ENCODE measurements at places on chromosomes 2 and 18. TPM values are rescaled to one million over a fixed set of nuclear protein-coding genes. Genes with fewer than 3 reads are reported as not detected.

- no peak for DNase-seq
These were observed 36.8 kb downstream of the CHST10 start for GRCh38 chr2:100380681-100381080.

DNA sequence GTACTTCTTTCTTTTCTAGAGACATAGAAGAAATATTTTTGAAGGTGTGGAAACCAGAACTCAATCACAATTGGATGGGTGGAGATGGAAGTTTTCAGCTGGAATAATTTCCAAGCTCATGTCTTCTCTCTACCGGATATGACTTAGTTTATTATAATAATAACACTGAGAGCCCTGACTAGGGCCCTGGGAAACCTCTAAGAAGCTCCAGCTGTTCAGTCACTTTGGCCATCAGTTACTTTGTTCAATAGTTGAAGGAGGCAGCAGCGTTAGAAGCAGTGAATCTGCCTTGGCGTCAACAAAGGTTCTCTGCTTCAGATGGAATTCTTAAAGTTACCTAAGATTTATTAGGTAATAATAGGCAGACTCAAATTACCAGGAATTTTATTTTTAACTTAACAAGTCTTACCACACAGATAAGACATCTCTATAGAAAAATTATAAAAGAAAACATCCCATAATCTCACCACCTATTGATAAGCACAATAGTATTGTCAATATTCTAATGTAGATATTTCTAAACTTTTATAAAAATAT lies 293.8 kb upstream of the CHAC2 start:
- DNase-seq, result no peak

DNA sequence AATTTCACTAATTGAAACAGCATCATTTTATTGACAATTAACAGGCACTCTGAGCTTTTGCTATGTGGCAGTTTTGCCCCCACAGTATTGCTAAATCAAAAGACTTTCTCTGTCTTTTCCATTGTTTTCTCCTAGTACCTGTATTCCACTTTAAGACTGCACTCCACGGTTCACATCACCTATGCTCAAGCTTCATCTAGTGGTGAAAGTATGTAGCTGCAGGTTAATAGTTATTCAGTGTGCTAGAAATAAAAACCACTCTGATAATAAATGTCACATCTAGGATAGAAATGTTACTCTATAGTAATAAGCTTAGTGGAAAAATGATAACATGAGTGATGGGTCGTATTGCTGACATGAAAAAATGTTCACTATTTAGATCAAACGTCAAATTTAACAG lies 24.6 kb downstream of the ARL6IP6 start:
- no peak for DNase-seq

DNA sequence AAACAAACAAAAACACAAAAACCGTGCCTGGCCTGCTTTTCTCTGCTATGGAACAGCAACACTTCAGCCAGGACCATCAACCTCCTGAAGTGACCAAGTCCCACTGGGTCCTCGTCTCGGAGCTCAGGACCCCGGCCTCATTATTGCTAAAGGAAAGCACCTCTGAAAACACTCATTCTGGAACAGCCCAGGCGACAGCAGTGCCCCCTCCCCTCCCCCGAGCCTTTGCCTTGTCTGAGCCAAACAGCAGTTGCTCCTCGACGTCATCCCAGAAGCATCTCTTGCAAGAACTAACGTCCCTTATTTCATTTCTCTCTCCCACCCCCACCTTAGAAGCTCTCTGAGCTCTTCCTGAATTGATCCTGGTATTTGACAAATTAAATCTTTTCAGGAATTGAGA lies 27.4 kb downstream of the APCDD1 start:
- peak; percentile 68 for DNase-seq

GRCh38 chr2:144519934-144520731 lies at the start of gene ZEB2:
Gene ZEB2 (minus strand): TSS chr2:144520119. CDS start chr2:144517350, 2,769 bp downstream.
- peak; percentile 57 for DNase-seq

- no peak for DNase-seq
These were observed 139.8 kb downstream of the CLIP4 start for GRCh38 chr2:29255004-29255403.

GRCh38 chr2:24330161-24330560 lies 30.2 kb downstream of the ITSN2 start:
- DNase-seq, result no peak

- no peak for DNase-seq
These were observed 155.7 kb downstream of the UBR3 start for GRCh38 chr2:169982929-169983328.

DNA sequence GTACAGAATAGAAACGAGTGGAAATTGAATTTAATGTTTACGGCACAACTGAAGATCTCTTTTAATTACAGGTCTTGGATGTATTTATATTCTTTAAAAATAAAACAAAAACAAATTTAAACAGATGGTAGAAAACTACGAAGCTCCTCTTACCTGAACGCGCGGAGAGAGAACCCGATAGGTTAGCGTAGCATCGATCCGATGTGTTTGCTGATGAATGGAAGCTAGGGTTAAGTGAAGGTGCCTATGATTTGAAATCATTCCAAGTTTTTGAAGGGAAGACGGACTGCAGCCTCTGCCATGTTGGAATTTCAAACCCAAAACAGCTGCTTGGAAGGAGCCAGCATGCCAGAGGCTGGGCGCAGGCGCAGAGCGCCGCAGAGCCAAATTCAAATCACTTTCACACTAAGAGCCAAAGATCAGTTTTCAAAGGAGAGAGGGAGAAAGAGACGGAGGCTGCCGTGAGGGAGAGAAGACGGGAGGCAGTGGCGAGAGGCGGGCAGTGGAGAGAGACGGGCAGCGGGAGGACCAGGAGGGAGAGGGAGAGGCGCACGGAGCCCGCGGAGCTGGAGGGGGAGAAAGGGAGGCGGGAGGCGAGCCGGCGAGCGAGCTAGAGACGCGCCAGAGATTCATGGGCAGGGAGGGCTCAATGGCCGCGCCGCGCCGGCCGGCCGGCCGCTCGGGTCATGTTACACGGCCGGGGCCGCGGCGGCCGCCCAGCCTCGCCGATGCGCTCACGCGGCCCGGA lies at the start of gene FIGN:
Gene FIGN (minus strand): TSS at position 324 of the 748 bp plus-strand sequence. CDS start 1,081 bp downstream, outside the sequence.
- peak; percentile 78 for DNase-seq

DNA sequence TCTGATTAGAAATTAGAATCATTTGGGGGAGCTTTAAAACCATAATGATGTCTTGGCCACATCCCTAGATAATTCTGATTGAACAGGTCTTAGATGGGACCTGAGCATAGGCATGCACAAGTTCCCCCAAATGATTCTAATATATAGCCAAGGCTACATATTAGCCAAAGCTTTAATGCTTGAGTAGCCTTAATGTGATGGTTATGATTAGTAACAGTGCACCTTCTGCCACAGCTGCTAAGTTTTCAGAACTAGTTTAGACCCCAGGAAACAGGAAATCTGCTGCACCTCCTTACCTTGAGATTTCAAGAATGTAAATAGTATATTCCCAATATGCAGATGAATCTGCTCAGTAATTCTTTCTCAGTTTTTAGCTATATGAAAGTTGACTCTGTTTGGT lies 119.8 kb downstream of the PTPN4 start:
- DNase-seq, result no peak

DNA sequence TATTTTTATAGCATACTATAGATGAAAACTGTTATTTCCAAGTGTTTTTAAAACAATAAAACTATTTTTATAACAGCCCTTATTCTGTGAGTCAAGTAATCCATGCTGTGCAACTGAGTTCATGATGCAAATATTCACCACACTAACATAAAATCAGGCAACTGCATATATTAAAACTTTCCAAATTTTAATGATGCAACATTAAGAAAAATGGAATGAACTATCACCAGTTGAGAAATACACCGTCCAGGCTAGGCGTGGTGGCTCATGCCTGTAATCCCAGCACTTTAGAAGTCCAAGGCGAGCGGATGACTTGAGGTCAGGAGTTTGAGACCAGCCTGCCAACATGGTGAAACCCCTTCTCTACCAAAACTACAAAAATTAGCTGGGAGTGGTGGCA lies 114.5 kb downstream of the CDH2 start:
- no peak for DNase-seq

DNA sequence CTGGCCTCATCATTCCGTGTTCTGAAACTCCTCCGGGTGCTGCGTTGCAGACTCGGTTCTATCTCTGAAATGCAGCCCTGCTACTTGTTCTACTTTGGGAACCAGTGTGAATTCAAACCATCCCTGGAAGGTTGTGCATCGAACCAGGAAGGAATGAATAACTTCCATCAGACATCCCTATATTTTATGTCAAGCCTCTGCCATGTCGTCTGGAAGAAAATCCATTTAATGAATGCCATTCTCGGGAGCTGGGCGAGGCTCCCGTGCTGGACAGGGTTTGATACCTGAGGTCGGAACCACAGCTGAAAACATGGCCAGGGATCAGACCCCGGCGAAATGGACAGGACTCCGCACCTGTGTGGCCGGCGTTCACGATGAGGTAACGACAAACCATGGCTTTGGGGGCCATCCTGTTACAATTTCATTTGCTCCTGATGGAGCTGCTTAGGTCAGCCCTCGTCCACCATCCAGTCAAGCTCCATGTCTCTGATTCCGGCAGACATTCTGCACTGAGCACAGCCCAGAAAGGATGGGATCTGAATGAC lies 821.6 kb downstream of the GALR1 start:
- DNase-seq, result no peak

- no peak for DNase-seq
These were observed 13.4 kb downstream of the MYO3B start for GRCh38 chr2:170191166-170191866.

DNA sequence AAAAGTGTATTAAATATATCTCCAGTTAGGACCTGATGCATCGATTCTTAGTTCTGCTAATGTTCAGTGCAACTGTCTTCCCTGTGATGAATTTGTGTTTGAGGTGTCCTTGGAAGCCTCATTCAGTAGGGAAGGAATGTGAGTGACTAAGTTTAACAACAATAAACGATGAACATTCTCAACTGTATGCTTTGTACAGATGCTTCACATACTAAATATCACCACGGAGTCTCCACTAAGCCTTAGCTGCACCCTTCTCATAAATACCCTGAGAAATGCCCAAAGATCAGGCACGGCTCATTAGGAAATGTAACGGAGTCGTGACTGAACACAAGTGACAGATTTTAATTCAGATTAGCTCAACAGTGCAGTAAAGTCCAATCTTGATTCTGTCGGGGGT lies 24.4 kb upstream of the AGFG1 start:
- DNase-seq, result no peak

- no peak for DNase-seq
These were observed 140.4 kb downstream of the CTIF start for GRCh38 chr18:48679236-48679635.

GRCh38 chr2:14385043-14385442 lies 247.5 kb upstream of the LRATD1 start:
- DNase-seq, result no peak

GRCh38 chr18:31489311-31489710 lies 8.7 kb upstream of the DSG2 start:
- no peak for DNase-seq

- no peak for DNase-seq
These were observed 1009.6 kb upstream of the DDX18 start for GRCh38 chr2:116804901-116805300.

GRCh38 chr2:10555810-10556111 lies 107.6 kb upstream of the ODC1 start:
- DNase-seq, result no peak

DNA sequence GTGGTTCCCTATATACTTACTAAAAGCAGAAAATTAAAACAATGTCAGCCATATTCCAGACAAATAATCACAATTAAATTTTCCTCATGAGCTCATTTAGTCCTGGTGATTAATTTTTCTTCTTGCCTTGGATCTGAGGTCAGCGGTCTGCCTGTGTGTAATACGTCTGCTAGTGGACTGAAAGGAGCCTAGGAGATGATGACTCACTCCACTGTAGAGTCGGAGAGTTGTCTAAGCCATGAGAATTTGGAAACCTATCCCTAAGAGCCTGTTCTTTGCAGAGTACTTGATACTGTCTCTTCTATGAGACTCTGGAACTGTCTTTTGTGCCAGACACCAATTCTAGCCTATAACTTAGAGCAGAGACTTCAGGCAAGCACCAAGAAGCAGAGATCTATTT lies 94.2 kb upstream of the RAB27B start:
- DNase-seq, result no peak

DNA sequence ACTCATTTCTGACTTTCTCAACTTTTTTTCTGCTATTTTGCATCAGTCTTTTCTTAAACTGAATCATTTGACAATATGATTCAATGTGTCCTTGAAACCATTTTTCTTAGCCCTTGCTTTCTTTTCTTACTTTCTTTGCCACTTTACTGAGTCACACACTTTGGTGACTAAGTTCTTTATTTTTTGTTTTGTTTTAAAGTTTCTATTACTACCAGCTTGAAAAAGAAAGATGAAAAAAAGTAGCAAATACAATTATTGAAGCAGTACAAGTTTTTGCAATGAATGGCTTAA lies 116.5 kb downstream of the DOCK10 start:
- no peak for DNase-seq

DNA sequence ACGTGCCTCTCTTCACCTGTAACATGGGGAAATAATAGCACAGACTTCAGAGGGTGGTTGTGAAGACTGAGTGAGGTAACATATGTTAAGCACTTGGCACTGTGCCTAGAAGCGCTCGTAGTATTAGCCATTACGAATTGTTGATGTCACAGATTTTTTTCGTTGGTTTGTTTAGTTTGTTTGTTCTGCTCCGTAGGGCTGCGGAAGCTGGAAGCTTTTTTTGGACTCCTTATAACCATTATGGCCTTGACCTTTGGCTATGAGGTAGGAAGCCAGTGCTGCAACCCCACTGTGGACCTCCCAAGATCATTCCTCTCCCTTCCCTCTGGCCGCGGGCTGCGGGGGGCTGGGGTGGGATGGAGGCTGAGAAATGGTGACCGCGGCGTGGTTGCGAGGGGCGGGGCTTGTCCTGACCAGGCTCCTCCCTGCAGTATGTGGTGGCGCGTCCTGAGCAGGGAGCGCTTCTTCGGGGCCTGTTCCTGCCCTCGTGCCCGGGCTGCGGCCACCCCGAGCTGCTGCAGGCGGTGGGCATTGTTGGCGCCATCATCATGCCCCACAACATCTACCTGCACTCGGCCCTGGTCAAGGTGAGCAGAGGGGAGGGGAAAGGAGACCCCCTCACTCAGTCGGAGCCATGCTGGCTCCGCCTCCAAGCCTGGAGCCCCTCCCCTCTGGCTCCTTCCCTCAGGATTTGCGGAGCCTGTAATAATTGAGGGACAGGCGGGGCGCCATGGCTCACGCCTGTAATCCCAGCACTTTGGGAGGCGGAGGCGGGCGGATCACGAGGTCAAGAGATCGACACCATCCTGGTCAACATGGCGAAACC lies 5.5 kb downstream of the SLC11A1 start:
- no peak for DNase-seq

Gene KCNS3
- total RNA-seq, result 5.5 TPM

Gene TMEM37
- not detected for total RNA-seq

Gene SANBR
- 57.0 TPM for total RNA-seq

Gene KIAA2012
- not detected for total RNA-seq

Gene BOD1L2
- not detected for total RNA-seq

Gene DNAJC5G
- not detected for total RNA-seq

Gene CSRNP3
- 23.0 TPM for total RNA-seq

Gene UGT1A8
- total RNA-seq, result not detected

Gene EPB41L3
- total RNA-seq, result 368 TPM

Gene GCG
- not detected for total RNA-seq

Gene KIAA1328
- 9.5 TPM for total RNA-seq

Gene UGT1A10
- total RNA-seq, result not detected

Gene UNC80
- total RNA-seq, result 9.0 TPM

All from glutamatergic neuron (in vitro differentiated cells).